ENCODE measurements at places on chromosomes 7 and 10.

DNA sequence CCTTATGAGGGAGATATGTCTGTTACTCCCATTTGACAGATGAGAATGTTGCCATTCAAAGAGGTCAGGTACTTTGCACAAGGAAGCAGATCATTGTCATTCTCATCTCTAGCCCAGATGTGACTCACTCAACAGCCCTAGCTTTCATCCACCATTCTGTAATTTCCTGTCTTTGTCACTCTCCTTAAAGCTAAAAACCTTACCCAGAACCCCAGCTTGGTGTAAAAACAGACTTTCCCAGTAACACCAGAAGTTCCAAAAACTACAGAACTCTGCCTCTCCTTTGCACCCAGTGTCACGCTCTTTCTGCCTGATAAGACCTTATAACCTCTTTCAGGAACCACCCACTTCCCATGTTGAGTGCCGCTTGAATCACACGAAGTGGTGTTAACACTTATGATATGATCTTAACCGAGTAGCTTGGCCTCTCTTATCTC, 89.1 kb upstream of the SP4 start:
- DNase-seq: peak; percentile 22

GRCh38 chr10:59799421-59799820, 46.2 kb upstream of the MRLN start:
- no peak for DNase-seq

DNA sequence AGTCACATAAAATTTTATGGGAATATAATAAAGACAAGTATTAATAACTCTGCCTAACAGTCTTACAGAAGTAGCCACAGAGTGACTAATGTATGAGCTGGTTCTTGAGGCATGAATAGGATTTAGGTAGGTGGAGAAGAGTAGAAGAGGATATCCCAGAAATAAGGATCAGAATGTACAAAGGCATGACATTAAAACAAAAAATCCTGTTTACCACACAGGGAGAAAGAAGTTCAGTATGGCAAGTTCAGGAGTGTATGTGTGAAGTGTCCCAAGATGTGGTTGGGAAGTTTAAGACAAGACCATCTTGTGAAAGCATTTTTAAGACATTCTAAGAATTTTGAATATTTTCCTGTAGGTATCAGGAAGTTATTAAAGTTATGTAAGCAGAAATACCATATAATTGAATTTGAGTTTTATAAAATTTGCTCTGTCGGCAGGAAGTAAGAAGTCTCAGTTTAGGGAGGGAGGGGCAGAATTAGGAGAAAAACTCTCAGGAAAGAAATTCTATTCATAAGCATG, 64.7 kb upstream of the CAV2 start:
- DNase-seq: no peak

DNA sequence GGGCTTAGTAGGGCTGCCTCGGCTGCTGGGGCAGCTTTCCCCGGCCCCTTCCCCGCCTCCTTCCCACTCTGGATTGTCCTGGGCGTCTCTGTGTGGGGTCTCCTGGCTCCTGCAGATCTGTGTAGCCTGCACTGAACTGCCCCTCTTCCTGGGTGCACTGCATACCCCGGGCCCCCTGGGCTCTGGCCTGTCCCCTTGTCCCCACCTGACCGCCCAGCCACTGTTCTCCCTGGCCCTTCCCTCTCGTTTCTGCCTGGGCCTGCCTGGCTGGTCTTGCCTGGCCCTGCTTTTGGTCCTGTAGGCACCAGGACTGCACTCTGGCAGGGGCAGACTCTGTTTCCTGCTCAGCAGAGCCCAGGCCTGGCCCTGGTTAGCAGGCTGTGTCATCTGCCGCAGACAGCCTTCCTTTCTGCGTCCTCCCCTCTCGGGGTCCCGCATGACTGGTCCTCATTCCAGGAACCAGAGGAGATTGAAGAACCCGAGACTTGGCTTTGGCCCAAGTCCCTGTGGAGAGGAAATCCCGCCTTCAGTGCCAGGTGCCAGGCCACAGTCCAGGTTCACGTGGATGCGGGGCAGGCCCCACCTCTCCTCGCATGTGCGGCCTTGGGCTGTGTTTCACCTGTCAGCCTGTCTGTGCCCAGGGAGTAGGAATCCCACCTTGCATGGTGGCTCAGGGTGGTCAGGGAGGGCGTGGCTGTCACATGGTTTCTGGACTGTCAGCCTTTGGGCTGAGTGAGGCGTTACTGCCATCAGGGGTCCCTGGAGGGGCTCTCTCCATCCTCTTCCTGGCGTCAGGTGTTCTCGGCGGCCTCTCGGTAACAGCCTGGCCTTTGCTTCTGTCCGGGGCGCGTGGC, 9.2 kb downstream of the INPP5A start:
- no peak for DNase-seq

DNA sequence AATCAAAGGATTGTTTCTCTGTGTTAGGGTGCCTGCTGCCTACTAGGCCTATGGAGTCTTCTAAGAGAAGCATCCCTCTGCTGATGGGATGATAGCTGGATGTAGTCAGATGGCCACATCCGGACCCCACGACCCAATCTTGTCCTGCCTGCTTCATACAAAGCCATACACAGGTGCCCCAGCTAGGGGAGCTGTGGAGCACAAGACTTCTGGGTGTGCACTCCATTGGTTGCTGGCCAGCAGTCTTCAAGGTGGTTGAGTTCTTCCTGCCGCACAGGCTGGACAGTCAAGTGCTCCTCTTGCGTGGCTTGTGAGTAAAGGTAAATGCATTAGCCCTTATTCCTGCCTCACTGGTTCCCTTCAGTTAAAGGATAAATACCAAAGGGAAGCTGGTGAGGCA, 120.2 kb downstream of the TEX36 start:
- DNase-seq: no peak

- DNase-seq: no peak
Observed at GRCh38 chr10:132209130-132209529, 22.4 kb downstream of the DPYSL4 start.

GRCh38 chr7:54252256-54253035, 289.7 kb upstream of the VSTM2A start:
- DNase-seq: no peak

DNA sequence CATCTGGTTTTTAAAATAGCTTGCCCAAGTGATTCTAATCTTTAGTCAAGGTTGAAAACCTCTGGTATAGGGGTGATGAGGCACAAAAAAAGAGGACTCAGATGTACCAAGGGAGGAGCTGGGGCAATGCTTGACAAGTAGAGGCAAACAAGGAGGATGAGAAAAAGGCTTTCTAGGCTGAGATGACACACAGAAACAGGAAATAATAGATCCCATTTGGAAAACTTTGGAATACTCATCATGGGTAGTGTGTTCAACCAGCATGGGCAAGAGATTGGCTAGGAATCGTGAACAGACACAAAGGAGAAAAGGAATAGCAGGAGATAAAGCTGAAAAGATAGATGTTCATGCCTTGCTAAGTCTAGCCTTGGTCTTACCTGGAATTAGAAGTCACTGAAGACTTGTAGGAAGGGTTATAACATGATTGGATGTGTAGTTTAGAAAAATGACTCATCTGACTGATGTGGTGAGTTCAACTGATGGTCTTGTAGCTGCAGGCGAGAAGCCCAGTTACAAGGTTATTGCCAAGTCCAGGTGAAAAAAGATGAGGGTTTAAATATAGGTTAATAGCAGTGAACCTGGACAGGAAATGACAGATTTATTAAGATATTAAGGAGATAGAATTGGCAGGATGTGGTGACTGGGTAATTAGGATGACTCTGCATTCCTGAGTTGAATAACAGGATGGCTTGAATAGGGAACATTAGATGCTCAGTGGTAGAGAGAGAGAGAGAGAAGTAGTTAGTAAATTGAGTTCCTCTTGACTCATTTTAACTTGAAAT, 214.0 kb upstream of the LRGUK start:
- DNase-seq: no peak

- DNase-seq: peak; percentile 27
Observed at GRCh38 chr7:77696643-77697534, 630 bp downstream of the RSBN1L start.

- DNase-seq: no peak
Observed at GRCh38 chr10:33125522-33126517, 167.8 kb upstream of the ITGB1 start.

- DNase-seq: no peak
Observed at GRCh38 chr10:100173035-100173434, 12.8 kb downstream of the ERLIN1 start.

- no peak for DNase-seq
Observed at GRCh38 chr7:114711241-114711640, 210.7 kb upstream of the MDFIC start.

- no peak for DNase-seq
Observed at GRCh38 chr7:155395176-155395797, 62.6 kb upstream of the EN2 start.

DNA sequence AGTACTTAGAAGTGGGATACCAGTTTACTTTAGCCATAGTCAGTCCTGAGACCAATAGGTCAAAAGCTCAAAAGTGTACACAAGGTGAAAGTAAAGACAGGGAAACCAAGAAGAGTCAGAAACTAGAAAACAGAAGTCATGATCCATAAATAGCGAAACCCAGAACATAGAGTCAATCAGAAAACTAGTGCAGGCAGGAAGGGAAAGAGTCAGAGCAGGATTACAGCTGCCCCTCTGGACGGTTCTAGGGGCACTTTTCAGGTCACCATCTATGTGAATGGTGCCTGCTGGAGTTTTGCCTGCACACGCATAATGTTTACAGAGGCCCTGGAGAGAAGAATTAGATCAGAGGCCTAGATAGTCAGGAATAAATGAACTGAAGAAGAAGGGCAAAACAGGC, 22.4 kb upstream of the DMTF1 start:
- no peak for DNase-seq

DNA sequence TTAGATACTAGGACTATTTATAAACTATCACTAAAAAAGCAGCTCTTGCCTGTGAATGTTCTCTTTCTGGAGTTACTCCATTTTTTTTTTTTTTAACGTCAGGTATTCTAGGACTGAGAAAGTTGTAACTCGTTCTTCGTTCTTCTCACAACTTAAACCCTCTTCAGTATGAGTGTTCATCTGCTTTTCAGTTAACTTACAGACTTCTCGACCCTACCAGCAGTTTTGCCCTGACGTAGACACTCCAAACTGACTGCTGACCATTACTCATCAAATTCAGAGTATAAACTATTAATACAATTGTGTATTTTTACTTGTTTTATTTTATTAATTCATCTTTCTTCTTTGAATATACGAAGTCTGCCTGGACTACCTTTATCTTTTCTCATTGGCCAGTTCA, 353.1 kb downstream of the GPR37 start:
- DNase-seq: no peak

DNA sequence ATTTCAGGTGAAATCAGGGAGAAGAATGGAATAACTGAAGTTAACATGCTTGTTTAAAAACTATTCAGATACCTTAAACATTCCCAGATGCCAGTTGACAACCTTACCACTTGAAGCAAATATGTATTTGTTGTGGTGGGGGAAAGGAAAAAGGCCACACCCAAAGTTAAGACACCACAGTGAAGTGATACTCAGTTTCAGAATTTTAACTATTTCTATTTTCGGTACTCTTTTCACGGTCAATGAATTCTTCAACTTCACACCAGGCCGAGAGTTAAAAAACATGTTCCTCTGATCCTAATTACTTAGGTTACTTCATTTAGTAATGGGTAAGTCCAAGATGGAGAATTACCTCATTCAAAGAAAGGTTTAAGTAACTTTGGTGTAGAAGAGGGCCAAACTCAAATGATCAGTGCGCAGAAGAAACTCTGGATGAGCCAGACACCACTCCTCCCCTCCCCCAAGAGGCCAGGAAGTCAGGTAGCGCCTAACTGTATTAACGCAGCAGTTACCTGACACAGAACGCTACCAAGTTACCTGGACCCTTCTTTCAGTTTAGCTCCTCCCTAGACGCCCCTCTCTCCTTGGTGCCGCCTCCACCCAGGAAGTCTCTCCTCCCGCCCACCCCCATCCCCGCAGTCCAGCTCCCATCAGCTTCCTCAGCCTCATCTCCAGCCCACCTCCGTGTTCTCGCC, 700 bp downstream of the MTPN start:
- DNase-seq: peak; percentile 2

DNA sequence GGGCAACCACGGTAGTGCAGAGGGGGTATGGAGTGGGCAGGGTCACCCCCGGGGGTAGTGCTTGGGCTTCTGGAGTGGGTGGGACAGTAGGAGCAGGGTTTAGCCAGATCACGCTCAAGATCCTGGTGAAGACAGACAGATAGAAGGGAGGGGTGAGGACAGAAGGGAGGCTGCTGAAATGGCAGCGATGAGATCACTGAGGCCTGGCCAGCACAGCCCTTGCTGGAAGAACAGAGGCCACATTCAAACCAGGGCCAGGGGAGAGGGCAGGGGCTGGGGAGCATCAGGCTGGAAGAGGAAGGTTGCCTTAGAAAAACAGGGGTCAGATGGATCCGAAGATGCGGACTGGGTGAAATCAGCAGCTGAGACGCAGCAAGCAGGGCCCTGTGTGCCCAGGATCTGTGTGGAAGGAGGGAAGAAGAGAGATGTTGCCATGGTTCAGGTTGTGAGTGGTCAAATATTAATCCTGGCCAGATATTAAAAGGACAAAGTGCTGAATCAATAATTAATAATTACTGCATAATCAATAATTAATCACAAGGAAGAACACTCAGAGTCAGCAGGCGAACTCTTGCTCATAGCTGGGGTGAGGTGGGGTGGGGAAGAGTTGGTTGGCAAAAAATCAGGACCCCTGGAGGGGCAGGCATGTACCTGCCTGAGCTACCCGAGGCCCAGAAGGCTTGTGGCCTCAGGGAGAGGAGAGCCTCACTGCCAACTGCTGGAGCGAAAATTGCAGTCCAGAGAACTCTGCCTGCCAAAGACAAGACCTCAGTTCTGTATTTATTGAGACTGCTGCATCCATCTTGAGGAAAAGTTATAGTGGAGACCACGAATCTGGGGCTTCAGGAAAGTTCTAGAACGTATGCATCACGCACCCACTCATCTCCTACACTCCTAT, 105.7 kb downstream of the GRB10 start:
- DNase-seq: no peak

DNA sequence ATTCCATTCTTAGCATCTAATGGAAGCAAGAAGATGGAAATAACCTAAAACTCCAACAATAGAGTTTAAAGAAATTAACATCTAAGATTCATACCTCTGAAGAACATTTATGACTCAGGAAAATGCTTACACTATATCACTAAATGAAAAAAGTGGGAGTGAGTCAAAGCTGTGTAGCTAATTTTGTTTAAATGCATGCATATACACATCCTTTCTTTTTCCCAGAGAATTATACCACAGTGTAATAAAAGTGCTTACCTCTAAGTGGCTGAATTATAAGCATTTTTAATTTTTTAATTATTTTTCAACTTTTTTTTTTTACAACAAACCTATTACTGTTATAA, 44.3 kb downstream of the CCDC71L start:
- DNase-seq: no peak

DNA sequence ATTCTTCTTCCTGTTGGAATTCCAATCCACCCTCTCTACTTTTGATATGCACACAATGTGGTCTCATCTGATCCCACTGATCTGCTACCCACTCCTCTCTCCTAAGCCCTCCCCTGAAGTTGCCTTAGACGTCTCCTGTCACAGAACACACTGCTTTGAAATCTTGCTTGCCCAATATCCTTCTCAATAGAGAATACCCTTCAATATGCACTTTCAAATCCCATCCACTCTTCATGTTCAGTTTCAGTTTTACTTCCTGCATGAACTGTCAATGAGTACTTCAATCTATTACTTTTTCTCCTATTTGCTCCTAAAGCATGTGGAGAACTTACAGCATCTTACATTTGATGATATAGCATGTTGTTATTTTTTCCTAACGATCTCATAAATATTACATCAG, 93.5 kb downstream of the UPF2 start:
- DNase-seq: no peak

GRCh38 chr7:15461576-15461975, 100.2 kb downstream of the AGMO start:
- no peak for DNase-seq

Data from activated T-helper 1 cell treated with anti-CD3 and anti-CD28 coated beads, Interleukin-2, amount 50 U/mL, for 16 hours (primary cell).